SK-N-SH treated with all-trans-retinoic acid at 6 μM for 48 hours (cell line): ENCODE measurements at places on chromosomes 1 and 21.

GRCh38 chr1:54096227-54096876 is 42.9 kb downstream of the TCEANC2 start:
- no peak for ATAC-seq

DNA sequence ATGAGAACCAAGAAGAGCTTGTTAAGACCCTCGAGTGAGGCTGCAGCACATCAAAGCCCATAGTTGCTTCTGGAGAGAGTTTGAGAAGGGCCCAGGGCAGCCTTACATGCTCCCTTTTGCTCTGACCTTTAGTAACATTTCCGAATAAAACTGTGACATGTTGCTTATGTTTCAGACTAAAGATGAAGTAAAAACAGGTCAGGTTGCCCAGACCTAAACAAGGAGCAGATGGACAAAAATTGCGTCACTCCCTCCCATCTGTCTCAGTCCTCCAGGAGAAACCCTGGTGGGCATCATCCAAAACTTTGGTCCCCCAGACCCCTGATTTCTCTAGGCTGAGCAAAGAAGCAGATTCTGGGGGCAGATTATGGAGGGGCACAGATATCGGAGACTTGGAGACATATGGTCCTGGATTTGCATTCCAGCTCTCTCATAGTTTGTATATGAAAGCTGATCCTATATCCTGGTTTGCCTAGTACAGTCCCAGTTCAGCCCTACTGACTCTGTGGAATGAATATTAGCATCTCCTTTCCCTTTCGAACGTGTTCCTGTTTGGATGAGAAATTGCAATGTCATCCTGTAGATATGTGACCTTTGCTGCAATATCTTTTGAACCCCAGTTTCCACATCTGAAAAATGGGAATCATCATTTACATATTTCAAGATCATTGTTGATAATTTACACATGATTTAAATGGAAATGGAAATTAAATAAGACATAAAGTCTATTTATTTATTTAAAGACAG is 304.9 kb upstream of the USP24 start:
- no peak for ATAC-seq

DNA sequence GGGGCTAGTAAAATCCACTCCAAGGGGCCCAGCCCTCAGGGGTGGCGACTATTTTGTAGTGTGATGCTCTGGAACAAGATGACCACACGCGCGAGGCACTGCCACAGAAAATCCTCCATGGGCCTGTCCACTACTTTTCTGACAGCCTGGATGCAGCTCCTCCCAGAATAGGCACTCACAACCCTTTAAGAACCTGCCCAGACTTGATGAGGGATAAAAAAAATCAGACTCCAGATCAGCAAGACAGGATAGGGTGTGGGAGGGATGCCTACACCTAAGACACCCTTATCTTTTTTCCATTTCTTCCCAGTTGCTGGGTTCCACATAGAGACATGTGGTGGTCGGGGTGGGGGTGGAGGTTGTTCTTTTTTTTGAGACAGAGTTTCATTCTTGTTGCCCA is 33.5 kb downstream of the PCAT6 start:
- ATAC-seq, result no peak

DNA sequence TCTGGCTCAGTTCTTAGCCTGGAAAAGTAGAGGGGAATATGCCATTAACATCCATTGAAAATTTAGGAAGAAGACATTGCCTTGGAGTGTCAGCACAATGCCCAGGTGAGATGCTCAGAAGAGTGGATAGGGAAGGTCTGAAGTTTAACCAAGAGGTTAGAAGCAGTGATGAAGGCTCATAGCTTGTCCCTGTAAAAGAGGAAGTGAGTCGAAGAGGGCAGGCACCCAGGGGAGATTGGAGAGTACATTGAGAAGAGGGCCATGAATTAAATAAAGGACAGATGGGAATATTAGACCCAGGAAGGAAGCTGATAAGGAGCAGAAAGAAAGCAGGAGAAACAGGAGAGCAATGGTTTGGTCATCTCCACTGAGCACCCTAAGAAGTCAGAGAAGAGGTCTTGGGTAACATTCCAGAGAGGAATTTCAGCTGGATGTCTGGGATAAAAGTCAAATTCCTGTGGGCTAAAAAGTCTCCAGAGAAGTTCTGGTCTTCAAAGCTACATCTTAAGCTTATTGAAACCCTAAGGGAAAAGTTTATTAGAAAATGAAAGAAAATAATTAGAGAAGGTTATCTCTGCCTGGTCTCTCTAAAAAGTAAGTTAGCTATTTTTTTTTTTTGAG is 17.3 kb downstream of the C8B start:
- ATAC-seq, result no peak

DNA sequence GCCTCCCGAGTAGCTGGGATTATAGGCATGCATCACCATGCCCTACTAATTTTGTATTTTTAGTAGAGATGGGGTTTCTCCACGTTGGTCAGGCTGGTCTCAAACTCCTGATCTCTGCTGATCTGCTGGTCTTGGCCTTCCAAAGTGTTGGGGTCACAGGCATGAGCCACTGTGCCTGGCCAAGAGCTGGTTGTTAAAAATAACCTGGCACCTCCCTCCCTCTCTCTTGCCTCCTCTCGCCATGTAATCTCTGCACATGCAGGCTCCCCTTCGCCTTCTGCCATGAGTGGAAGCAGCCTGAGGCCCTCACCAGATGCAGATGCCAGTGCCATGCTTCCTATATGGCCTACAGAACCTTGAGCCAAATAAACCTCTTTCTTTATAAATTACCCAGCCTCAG is 74.7 kb upstream of the TLR5 start:
- ATAC-seq, result no peak
